ENCODE measurements at places on chromosomes 1 and 21.

GRCh38 chr1:107252271-107252670 lies 111.4 kb downstream of the NTNG1 start:
- no peak for DNase-seq

GRCh38 chr1:200039849-200040474 lies 12.5 kb downstream of the NR5A2 start:
- no peak for DNase-seq

DNA sequence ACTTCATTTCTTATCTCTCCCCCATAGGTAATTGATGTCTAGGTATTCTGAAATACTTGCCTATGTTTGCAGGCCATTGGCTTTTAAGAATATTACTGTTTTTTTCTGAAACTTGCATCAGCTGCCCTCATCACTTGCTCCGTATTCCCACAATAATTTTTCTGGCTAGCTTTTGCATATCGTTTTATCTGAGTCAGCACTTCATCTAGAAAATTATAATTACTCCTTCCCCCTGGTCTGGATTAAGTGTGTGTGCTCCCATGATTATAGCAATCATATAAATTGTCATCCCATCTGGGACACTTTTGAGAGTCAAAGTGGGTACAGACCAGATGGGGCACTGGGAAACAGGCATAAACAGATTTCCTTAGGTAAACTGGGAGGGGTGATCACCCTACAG lies 583.2 kb upstream of the B3GALT2 start:
- DNase-seq: peak; percentile 38

- DNase-seq: no peak
Observed at GRCh38 chr1:171083222-171083621, 7.5 kb upstream of the FMO3 start.

DNA sequence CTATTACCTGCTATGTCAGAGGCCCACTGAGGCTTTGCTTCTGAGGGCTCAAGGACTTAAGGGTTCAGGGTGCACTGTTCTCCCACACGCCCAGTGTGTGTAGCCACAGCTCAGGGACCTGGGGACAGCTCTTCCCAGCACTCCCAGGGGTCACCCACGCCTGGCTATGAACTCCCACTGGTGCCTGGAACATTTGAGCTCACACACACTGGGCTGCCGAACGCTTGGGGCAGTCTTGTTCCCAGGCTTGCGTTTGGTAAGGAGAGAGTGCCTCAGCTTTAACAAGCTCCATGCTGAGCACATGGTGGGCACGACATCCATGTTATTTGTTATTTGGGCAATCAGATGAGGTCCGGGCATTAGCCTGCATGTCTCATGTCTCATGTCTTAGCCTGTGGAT lies 37.6 kb downstream of the STUM start:
- no peak for DNase-seq

GRCh38 chr1:226737819-226738420 lies 1.2 kb downstream of the ITPKB start:
- DNase-seq: peak; percentile 33

DNA sequence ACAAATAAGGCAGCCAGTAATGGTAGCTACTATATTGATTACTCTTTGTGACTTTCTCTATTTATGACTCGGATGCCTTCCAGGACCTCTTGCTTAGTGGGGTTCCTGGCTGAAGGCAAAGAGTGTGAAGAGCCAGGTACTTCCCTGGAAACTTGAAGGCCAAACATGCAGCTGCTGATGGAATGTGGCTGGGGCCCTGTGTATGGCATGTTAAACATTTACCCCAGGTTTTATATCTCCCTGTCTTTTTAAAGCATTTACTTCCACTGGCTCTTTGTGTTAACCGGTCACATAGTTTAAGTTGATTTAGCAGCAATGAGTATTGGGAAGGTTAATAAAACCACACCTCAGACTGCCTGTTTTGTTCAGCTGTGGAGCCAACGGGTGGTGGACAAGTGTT lies 45.7 kb upstream of the PAXBP1 start:
- no peak for DNase-seq

DNA sequence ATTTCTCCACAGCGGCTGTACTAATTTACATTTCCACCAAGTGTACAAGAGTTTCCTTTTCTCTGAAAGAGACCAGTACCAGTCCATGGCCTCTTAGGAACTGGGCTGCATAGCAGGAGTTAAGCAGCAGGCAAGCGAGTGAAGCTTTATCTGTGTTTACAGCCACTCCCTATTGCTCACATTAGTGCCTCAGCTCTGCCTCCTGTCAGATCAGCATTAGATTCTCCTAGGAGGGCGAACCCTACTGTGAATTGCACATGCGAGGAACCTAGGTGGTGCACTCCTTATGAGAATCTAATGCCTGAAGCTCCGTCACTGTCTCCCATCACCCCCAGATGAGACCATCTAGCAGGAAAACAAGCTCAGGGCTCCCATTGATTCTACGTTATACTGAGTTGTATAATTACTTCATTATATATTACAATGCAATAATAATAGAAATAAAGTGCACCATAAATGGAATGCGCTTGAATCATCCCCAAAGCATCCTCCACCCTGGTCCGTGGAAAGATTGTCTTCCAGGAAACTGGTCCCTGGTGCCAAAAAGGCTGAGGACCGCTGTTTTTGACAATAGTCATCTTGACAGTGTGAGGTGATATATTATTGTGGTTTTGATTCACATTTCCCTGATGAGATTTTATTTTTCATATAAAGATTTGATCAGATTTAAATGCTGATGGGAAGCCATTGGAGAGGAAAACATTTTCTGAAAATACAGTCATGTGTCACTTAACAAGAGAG lies 45.5 kb upstream of the MRPS6 start:
- no peak for DNase-seq

GRCh38 chr21:42854246-42855010 lies 24.9 kb downstream of the WDR4 start:
- DNase-seq: no peak

DNA sequence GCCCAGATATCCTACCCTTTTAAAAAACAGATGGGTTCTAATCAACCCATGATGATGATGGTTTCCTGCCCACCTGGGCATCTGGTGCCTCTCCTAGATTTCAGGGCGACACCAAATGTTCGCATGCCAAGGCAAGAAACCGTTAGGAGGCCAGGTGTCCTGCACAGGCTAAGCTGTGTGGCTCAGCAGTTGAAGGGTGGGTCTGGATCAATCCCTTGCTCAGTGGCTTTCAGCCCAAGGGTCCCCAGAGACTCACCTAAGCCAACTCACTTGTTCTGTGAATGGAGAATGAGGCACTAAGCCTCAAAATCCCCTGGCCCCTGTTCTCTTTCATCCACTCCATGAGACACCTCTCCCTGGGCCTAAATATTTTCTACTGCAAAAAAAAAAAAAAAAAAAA lies 169.1 kb upstream of the EDN2 start:
- DNase-seq: no peak

GRCh38 chr1:94719926-94720793 lies 100.0 kb upstream of the SLC44A3 start:
- DNase-seq: no peak

DNA sequence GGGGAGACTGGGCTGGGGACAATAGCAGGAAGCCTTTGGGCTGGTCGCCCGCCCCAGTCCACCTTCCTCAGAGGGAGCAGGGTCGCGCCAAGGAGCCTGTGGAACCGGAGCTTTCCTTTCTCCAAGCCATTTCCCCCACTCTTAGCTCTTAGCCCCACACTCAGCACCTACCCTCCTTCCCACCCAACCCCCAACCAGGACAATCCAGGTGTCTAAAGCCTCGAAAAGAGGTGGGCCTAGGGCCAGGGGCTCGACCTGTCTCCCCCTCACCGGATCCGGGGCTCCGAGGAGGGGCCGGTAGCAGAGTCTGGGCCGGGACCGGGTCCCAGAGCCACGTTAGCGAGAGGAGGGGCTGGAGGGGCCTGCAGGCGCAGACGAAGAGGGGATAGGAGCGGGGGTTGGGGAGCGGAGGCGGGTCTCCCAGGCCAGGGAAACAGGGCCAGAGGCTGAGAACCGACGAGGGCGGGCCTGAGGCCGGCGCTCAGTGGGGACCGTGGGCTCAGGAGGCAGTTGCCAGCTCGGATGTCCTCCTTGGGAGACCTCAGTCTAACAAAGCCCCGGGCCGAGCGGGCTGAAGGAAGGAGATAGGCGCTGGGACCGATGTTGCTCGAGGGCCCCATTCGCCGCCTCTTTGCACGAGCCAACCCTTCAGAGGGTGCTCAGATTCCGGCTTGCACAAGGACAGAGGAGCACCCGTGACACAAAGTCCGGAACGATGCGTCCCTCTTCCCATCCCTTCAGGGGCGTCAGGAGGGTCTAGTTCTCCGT lies 943 bp downstream of the SEMA6C start:
- no peak for DNase-seq

GRCh38 chr1:5985250-5985649 lies 7.0 kb downstream of the NPHP4 start:
- DNase-seq: no peak

- no peak for DNase-seq
Observed at GRCh38 chr1:54465351-54465811, 59.2 kb upstream of the SSBP3 start.

DNA sequence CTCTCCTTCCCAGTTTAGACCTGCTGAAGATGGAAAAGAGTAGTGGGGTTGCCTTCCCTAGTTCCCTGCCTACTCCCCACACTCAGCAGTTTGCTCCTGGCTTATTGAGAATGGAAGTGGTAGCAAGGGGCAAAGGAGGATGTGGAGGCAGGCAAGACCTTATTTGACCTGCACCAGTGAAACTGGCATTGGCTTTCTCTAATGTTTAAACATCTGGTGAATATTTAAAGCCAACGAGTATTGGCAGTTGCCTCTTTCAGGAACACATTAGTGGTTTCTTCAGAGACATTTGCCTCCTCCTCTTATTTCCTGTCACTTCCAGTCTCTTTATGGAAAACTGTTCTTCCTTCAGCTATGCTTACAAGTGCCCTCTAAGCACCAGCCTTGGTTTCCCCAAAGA lies 62.4 kb upstream of the VAV3 start:
- no peak for DNase-seq

DNA sequence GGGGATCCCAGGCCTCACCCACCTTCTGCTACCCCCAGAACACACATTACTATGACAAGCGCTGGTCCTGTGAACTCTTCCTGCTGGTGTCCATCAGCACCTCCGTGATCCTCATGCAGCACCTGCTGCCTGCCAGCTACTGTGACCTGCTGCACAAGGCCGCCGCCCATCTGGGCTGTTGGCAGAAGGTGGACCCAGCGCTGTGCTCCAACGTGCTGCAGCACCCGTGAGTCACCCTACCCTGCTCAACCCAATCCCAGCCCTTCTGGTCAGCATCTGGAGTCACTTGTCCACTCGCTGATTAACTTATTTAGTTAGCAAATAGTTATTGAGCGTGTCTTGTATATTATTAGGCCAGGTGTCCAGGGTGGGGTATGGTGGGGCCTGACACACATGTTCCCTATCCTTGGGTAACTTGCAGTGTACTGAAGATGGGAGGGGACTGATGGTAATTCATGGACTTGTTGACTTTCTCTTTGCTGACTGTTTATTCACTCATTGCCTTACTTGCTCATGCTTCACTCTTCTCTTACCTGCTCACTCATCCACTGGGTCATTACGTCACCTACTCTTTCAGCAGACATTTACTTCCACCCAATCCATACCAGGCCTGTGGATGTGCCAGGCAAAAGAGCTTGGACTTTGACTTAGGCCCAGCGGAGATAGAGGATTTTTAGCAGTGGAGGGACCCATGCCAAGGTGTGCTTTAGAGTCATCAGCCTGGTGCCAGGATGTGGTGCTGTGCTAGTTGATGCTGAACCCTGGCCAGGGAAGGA lies 12.9 kb upstream of the KPNA6 start:
- DNase-seq: no peak

DNA sequence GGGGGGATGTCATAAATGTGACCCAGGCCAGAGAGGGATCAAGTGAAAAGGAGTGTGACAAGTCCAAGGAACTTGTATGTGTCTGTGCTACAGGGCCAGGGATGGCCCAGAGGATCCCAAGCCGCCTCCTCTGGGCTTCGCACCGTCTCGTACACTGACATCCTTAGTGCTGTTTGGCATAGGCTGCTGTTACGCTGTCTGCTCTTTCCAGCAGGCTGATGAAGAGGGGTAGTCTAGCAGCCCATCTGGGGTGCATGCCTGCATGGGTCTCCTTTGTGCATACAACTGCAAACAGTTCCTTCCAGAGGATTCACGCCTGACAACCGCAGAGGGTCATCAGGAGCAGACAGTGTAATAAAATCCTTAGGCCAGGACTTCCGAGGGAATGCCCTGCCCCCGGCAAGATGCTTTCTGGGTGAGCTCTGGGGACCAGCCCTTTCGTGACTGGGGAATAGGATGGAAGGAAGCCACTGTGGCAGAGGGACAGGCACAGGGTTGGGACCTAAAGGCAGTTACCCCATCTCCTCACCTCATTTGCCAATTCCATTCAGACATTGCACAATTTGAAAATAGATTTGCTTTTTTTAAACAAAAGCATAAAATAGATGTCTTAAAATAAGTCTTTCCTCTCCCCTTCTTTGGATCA lies 6.3 kb upstream of the GOLT1A start:
- no peak for DNase-seq

DNA sequence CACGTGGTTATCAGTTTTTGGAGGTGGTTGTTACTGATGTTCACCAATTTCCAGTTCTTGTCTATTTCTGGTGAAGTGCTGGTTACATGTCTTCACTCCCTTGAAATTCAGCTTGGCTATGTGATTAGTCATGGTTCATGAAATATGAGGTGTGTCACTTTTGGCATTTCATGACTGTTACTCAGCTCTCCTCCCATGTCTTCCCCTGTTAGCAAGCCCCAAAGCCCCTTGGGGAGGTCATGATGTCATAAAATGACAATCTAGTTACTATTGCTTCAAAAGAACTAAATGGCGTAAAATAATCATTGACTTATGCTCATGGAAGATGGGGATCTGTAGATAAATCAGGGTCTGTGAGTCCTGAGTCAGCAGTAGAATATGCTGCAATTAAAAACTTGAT lies 425.1 kb downstream of the SETD4 start:
- DNase-seq: no peak

DNA sequence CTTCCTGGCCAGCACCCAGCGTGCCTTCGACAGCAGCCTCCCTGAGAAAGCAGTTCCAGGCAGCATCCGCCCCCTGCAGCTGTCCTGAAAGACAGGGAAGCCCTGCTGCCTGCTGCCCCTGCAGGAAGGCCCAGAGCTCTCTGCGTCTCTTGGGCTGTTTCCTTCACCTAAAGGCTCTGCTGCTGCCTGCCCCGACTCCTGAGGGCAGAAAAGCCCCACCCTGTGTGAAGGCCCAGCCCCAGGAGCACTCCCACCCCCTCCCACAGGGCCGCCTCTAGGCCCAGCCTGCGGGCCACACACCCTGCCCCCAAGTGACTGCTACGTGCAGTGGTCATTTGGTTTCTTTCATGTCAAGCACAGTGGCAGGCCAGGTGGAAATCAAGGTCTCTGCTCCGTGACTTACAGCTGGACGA lies 12.4 kb downstream of the RIPK4 start:
- DNase-seq: no peak

Measured in NCI-H2171 (cell line).